ENCODE measurements at places on chromosomes 3 and 15.
A peak's percentile ranks its signal among the peaks of the same experiment; 100 is the strongest.

- DNase-seq = no peak
Observed at GRCh38 chr3:182716114-182716688, 77.1 kb upstream of the ATP11B start.

DNA sequence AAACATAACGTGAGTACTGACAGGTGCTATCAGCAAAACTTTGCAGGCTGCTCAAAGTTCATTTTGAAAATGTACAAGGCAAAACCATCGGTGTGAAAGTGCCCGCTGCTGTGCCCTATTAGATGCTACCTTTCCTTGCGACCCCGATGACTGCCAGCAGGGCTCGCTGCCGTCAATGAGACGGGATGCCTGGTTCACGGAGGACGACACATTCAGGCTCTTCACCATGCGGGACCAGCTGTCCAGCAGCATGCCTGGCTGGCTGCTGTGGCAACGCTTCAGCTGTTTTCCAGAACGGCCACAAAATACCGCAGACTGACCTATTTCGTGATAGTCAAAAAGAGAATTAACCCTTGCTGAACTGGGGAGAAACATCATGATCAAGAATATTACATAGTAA, 92.7 kb upstream of the OCA2 start:
- DNase-seq = no peak

DNA sequence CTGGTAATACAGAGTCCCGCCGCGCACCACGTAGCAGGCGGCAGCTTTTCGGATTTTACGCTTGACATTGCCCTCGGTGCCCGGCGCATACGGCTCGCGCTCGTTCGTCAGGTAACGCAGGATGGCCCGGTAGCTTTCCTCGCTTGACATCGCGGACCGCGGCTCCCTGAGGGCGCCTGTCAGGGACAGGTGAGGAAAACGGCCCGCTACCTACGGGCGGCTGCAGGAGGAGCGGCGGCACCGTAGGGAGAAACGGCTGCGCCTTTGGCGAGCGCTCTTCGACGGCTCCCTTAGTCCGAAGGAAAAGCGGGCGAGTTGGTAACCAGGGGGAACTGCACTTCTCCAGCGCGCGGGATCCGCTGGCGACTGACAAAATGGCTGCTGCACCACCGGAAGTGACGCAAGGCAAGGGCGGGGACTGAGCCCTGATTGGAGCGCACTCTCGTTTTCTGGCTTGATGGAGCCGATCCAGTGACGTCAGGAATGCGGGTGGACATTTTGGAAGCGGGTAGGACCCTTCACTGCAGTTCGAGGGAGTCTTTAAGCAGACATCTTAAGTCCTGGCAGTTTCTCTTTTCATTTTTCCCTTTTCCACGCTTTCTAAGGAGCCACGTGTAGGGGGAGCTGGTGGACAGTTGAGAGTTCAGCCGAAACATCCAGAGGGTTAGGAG, at the start of gene ZBTB11:
Gene ZBTB11, minus strand, starts transcription at position 368 of the 671 bp plus-strand sequence. Its CDS starts 218 bp downstream, at position 150.
- DNase-seq = peak; percentile 99

DNA sequence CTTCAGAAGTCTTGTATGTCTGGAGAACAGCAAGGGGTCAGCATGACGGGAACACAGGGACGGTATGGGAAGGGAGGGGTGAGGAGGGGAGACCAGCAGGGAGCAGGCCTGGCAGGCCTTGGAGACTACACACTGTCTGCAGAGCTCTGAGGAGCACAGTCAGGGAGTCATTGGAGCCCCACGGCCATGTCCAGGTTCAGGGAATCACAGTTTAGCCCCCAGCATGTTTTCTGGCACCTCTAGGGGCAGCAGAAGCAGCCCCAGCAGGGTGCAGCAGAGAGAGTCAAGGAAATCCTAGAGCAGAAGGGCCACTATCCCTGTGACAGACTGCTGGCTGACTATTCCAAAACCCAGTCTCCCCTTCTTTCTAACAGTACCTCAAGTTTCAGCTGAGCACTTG, 3.2 kb downstream of the LAMP3 start:
- DNase-seq = no peak

GRCh38 chr3:160977773-160978172, 127.4 kb downstream of the B3GALNT1 start:
- no peak for DNase-seq

GRCh38 chr3:44186111-44186672, 55.5 kb upstream of the TOPAZ1 start:
- DNase-seq = no peak

- peak; percentile 82 for DNase-seq
Observed at GRCh38 chr3:149547413-149547812, 72.9 kb downstream of the TM4SF4 start.

DNA sequence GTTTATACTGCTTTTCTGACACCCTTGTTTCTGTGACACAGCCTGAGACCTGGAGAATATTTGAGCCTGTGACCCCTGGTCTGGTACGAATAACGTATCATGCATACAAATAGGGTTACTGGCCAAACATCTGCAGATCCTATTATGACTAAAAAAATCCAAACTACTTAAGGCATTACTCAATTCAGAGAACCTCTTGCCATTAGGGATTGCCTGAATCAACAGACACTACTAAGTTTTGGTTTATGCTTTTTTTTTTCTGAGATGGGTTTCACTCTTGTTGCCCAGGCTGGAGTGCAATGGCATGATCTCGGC, 35.4 kb downstream of the OSBPL10 start:
- no peak for DNase-seq

GRCh38 chr3:143330296-143330868, 210.8 kb downstream of the CHST2 start:
- no peak for DNase-seq

DNA sequence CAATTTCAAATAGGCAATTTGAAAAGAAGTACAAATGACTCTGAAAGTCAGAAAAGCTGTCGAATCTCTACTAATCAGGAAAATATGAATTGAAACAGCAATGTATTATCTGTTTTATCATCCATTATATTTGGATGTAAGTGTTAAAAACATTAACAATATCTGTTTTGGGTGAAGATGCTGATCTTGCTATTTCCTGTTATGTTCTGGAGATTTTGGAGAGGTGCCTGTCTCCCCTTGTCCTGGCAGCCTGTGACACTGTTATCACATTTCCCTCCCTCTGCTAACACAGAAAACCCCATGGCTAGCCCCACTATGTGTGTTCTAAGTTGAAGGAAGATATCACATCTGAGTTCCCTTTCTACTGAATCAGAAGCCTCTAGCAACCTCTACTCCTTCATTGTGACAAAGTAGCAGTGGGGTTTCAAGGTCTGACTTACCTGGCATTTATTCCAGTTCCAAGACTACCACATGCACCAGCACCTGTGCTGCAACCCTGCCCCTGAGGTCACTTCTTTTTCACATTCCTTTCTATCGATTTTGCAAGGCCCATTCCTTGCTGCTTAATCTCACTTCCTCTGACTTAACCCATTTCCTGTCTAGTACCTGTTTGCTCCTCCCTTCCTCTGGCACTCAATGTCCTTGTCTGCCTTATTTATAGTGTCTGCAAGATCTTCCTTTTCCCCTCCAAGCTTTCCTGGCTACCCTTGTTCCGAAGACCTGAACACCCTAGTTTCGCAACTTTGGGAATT, 95.5 kb upstream of the COL8A1 start:
- no peak for DNase-seq

DNA sequence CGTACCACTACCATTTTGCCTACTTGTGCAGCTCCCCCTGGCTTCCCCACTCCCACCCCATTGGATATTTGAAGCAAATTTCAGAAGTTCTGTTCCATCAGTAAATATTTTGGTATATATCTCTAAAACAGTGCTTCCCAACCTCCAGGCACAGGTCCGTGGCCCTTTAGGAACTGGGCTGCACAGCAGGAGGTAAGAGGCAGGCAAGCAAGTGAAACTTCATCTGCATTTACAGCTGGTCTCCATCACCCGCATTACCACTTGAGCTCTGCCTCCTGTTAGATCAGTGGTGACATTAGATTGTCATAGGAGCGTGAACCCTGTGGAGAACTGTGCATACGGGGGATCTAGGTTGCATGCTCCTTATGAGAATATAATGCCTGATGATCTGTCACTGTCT, 97.2 kb upstream of the LRRFIP2 start:
- no peak for DNase-seq

DNA sequence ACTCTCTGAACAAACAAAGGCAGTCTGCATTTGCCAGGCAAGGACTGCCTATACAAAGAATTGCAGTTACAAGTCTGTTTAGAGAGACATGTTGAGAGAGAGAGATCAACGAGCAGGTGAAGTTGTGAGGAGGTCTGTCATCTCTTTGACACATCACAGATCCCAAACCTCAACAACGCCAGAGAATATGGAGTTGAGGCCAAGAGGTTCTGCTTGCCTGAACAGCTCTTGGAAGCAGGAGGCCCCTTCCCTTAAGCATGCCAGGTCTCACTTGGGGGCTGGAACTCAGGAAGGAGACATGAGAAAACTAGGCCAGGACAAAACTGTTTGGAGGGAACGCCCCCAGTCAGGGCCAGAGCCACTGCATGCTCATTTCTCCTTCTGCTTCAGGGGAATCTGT, 22.3 kb upstream of the MUSTN1 start:
- no peak for DNase-seq

GRCh38 chr3:128383316-128384235, 83.1 kb downstream of the DNAJB8 start:
- peak; percentile 72 for DNase-seq

DNA sequence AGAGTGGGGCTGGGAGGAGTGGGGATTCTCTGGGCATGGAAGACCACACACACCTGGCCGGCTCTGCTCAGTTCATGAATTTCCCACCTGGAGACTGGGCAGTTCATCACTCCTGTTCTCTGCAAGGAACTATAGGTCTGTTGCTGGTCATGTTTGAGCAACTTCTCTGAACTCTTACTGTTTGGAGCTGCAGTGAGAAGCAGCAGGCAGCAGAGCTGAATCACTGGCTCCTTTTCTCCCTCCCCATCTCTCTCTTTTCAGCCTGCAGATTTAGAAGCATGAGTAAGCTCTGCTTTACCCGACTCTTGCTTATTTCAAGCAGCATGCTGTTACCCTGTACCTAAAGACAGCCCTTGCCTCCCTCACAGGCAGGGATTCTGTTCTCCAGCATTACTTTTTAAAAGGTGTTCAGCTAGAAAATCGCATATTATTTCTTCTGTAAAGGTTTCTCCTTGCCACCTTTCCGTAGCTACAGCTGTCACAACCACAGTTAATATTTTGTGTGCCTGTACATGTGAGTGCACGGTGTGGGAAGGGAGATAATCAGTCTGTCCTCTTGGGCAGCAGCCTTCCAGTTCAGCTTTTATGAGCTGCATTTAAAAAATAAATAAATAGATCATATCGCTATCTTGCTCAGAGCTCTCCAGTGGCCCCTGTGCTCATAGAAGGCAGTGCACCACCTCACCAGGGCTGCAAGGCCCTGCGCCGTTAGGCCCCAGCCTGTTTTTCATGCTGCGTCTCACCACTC, 131.6 kb downstream of the CHCHD6 start:
- no peak for DNase-seq

DNA sequence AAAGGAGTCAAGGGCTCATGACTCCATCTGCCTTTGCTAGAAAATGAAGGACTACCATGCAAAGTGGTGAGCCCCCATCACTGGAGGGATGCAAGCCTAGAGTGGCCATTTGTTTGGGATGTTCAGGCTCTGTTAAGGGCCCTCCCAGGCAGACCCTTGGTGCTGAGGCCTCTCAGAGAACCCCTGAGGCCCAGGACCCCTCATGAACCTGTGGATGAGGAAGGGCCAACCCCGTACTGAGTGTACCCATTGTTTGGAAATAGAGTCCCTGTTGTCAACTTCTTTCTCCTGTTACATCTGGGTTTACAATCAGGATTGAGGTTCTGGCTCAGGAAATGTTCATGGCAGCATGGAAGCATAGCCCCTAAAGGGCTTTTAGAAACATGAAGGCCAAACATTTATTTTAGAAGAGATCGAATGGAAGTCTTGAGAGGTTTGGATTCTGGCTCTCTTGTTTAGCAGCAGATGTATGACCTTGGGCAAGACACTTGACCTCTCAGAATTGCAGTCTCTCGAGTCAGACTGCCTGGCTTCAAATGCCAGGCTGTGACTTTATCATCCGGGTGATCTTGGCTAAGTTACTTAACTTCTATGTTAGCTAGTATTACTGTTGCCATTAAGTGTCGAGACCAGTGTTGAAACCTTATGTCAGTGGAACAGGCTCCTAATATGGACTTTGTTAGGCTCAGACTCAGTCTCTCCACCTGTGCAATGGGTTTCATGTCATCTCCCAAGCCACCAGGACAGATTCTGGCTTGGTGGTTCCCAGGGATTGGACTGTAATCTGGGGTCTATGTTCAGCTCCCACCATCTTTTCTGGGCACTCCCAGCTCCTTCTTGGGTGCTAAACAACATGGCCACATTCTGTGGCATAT, 12.4 kb downstream of the ITGA11 start:
- DNase-seq = no peak

GRCh38 chr3:171295484-171296373, 164.5 kb downstream of the TNIK start:
- no peak for DNase-seq

DNA sequence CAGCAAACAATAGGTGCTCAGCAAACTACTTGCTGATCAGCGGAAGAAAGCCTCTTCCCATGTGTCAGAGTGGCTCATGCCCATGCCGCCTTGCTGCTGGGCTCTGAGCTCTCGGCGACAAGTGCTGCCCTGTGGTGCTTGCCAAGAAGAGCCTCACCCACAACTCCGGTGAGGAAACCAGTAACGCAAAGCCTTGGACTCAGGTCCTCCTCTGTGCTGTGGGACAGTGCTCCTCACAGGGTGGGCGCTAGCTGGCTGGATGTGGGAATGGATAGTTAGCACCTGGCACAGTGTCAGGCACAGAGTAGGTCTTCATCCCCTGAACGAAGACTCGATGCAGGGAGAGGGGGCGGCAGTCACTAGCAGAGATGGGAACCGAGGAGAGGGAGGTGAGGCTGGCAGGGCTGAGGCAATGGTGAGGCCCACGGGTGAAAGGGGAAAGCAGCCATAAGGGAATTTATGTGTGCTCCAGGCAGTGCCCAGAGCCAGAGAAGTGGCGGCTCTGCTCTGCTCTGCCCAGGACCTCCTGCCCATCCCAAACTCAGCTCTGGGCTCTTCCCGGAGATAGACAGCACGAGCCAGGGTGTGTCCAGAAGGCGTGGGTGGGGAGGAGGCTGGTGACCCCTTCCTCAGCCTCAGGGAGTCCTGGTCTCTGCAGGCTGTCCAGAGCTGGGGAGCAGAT, 55.7 kb downstream of the IQSEC1 start:
- no peak for DNase-seq

GRCh38 chr3:193016437-193016901, 98.8 kb upstream of the MB21D2 start:
- peak; percentile 21 for DNase-seq

DNA sequence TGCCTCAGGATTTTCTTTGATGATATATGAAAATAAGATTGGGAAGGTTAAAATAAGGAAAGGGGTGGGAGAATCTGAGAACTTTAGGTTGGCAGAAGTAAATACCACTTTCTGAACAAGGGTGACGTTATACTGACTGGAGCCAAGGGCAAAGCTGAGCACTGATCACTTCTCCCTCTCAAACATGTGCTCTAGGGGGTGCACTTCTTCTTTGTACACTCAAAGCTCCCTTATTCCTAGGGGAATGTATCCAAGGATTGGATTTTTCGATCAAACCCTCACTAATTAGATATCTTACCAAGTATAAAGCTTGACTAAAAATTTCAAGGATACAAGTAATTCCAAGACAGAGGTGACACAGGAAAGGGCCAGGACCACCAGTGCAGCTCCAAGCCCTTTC, 243.9 kb upstream of the UMPS start:
- DNase-seq = no peak

Measured in right lobe of liver (tissue), 6 donors.